Endothelial cell of umbilical vein (primary cell): ENCODE measurements at places on chromosomes 2 and 18. TPM values are rescaled to one million over a fixed set of nuclear protein-coding genes. Genes with fewer than 3 reads are reported as not detected.

DNA sequence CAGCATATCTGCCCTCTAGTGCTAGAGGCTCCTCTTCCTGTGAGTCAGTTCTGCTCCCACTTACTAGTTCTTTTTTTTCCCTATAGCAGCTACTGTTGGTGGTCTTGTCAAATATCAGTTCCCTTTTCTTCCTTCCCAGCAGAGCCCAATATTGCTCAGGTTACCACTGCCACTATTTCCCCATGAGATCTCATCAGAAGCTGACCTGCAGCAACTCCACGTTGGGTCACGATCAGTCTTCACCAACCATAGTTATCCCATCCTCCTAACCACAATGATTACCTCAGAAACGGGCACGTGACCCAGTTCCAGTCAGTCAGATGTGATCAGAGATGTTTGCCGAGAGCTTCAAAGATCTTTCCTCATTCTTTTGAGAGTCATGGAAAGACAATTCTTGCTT, 59.7 kb upstream of the CAPN13 start:
- DNase-seq, result no peak

DNA sequence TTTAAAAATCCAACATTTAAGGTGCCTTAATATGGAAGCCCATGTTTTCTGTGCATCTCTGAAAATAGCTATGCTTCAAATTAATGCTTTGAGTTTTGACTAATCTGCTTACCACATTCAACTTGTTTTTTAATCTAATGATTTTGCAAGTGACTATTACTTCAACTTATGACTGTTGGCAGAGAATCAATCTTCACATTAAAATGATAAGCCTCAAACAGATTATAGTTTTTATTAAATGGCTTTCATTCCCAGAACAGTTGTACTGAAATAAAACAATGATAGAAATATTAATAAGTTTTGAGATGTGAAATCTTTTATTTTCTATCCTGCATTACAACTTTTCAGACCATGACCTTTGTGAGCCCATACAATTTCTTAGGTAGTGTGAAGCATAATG, 347.5 kb downstream of the ZNF804A start:
- DNase-seq, result no peak

CHRNG gene
- total RNA-seq, result not detected in 2 replicates

DNA sequence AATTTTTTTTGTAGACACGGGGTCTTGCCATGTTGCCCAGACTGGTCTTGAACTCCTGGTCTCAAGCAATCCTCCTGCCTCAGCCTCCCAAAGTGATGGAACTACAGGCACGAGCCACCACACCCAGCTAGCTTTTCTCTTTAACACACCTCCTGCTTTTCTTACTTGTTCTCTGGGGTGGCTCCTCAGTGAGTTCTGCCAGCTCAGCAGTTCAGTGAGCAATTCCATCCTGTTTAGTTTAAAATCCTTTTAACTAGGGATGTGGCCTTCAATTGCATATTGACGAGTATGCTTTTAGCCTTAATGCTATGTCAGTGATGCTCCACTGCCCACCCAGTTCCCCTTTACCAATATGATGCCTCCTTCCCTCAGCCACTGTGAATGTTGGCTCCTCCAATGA, 16.1 kb downstream of the ZNF397 start:
- no peak for DNase-seq

GRCh38 chr2:26590508-26590907, 50.7 kb downstream of the CIB4 start:
- no peak for DNase-seq

MGAT4A gene
- 42.2 and 47.6 TPM in 2 replicates for total RNA-seq

DNA sequence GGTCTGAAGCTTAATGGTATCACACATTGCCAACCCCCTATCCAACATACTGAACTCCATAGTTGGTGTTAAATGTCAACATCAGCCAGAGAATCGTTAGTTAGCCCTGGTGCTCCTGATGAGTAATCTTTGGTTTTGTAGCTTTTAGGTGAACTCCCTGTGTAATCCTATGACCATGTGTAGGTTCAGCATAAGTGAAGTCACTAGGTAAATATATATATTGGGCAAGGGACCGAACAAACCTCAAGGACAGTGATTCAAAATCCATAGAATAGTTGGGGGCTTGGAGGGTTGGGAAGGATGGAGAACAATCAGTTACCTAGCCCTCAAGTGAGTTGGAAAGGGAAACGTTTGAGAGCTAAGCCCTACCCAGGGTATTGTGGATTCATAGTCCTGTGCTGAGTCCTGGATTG, 16.0 kb upstream of the AP1S3 start:
- DNase-seq, result no peak

DNA sequence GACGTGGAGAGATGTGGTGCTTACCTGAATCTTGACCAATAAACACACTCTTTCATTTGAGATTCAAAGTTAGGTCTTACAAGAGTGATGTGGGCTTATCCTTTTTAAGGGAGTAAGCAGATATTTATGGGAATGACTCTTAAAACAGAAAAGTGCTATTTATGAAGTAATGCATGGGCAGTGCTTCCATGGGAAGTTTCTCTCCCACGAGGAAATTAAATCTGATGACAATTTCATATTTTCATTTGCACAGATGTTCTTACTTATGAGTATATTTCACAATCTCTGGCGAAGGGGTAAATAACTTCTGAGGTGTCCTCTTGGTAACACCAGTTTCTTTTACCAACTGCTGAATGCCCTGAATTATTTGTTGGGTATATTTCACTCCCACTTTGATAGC, 21.0 kb downstream of the PNPT1 start:
- no peak for DNase-seq

GPR35 gene
- 0.25 and 0.33 TPM in 2 replicates for total RNA-seq
